Activated naive CD4-positive, alpha-beta T cell treated with anti-CD3 and anti-CD28 coated beads, Interleukin-2, amount 50 U/mL, for 72 hours (primary cell): ENCODE measurements at places on chromosomes 11 and 22. TPM values are rescaled to one million over a fixed set of nuclear protein-coding genes. Genes with fewer than 3 reads are reported as not detected.

GRCh38 chr22:50202130-50202666, 1.4 kb downstream of the SELENOO start:
- DNase-seq: no peak

- no peak for DNase-seq
These were observed 7.5 kb upstream of the MIEF1 start for GRCh38 chr22:39494471-39495120.

DNA sequence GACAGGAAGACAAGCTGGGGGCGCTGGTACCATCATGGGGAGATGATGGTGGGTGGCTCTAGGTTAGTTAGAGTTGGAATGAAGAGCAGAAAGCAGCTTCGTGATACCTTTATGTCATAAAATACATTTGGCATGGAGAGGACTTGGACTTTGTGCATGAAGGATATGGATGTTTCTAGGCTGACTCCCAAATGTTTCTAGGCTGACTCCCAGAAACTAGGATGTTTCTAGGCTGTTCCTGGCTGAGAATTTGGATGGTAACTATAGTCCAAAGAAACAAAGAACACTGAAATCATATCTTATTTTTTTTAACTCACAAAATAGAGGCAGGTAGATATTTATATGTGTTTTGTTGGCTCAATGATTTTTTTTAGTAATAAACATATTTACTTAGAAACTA, 89.4 kb upstream of the VPREB1 start:
- DNase-seq: no peak

GRCh38 chr11:123323568-123323967, 106.5 kb upstream of the GRAMD1B start:
- no peak for DNase-seq

GRCh38 chr11:12134236-12134585, 23.8 kb downstream of the MICAL2 start:
- DNase-seq: no peak

DNA sequence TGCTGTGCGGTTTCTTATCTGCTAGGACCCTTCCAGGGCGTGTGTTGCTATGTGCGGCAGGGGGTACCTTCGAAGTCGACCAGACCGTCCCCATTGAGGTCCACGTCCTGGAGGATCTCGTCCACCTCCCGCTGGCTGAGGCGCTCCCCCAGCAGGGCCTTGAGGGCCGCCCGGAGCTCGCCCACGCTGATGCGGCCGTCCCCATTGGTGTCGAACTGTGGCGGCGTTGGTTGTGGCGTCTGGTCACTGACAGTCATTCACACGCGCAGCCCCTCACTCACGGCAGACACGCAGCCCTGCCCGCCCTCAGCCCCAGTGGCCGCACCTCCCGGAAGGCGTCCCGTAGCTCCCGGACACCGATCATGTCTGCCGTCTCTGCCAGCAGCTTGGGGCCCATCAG, 3.5 kb downstream of the CABP2 start:
- no peak for DNase-seq

DNA sequence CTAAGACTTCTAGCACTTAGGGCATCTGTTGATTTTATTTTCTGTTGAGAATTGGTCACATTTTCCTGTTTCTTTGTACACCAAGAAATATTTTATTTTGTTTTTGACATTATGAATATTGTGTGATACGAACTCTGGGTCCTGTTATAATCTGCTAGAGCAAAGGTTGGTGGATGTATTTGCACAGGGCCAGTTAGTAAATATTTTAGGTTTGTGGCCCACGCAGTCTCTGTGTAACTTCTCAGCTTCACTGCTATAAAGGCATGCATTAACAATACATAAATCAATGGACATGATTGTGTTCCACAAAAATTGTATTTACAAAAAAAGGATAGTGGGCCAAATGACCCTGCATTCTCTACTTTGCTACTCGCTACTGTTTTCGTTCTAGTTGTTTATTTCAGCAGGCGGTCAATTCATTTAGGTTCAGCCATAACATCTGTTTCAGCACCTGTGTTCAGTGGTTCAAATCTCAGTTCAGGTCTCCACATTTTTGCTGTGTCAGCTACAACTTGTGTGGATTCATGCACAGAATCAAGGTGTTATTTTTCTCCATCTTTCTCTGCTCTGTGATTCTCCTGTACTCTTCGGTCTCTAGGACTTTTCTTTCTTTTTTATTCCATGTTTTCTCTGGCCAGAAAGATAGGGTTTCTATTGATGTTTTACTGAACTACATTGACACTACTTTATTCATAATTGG, 786.2 kb downstream of the ETS1 start:
- no peak for DNase-seq

DNA sequence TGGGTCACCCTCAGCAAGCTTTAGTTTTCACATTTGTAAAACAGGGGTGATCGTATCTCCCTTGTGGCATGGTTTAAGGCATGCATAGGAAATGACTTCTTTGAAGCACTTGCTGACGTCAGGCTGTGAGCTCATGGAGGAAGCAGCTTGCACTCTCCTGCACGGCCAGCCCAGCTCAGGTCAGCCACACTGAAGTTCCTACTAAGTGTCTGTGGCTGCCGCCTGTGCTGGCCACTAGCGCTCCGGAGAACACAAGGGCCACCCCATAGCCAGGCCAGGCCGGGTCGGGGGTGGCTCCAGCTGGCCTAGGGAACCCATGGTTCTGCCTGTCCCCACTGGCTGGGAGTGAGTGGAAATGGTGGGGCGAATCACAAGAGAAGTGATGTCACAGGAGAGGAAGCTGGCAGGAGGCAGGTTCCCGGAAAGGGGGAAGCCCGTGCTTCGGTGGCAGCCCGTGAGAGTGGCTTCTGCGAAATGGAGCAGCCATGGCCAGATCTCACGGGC, 28.2 kb downstream of the KCTD17 start:
- peak; percentile 86 for DNase-seq

DNA sequence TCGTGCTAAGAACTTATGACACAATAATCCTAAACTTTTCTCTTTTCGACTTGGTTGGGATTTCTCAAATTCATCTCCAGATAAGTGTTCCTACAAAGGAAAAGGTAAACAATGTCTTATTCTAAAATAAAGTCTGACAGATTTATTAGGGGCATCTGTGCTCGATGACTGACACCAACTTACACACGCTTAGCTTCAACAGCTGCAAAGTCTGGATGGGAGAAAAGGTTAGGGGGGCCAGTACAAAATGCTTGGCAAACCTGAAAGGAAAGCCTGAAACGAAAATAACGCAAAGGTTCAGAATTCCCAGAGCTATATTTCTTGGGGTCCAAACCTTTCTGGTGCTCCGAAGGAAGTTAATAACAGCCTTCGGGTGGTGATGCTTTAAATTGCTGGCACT, 3.4 kb downstream of the E2F8 start:
- DNase-seq: no peak

GRCh38 chr11:118437208-118438125, 1.2 kb downstream of the KMT2A start:
- peak; percentile 58 for DNase-seq

- DNase-seq: peak; percentile 13
These were observed 37.3 kb downstream of the C11orf58 start for GRCh38 chr11:16775614-16776283.

DNA sequence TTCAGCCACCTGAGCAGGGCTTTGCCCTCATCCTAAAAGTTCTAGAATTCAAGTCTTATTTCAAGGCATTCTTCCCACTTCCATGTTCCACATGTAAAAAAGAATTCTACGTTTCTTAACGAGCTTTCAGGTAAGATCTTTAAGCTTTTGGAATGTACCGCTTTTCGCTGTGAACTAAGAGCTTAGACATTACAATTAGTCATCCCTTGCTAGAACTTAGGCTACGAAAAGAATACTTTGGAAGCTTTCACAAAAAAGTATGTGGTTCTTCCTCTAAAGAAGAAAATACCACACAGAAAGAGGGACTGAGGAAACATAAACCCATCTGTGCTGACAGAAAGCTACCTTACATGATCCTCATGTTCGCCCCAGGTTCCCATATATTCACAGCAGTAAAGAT, 1.9 kb downstream of the NUMA1 start:
- no peak for DNase-seq

The ARHGAP20 gene
- total RNA-seq: 0.08 TPM

The JAML gene
- total RNA-seq: 125 TPM

The MAPK11 gene
- 25.7 TPM for total RNA-seq

The PATE2 gene
- total RNA-seq: not detected

The SYT7 gene
- not detected for total RNA-seq

The CRYBB3 gene
- 0.80 TPM for total RNA-seq

The ARRB1 gene
- 28.9 TPM for total RNA-seq

The KLHL22 gene
- total RNA-seq: 18.0 TPM

The GGTLC3 gene
- not detected for total RNA-seq
